ENCODE measurements at places on chromosomes 7 and 10.

DNA sequence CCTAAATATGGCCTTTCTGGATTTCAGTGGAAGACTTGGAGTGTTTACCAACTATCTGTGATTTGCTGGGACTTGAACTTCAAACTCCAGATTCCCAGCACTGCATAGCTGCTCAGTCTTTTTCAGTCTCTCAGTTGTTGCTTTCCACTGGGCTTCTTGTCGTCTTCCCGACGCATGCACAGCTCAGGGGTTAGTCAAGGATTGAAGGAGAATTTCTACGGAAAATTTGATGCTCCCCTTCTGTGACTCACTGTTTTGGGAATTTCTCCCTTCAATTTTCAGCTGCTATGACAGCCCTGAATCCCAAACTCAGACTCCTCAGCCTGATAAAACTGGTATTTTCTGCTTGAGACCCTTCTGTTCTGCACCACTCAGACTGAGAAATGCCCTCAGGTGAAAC is 91.7 kb downstream of the CYP26A1 start:
- no peak for DNase-seq

DNA sequence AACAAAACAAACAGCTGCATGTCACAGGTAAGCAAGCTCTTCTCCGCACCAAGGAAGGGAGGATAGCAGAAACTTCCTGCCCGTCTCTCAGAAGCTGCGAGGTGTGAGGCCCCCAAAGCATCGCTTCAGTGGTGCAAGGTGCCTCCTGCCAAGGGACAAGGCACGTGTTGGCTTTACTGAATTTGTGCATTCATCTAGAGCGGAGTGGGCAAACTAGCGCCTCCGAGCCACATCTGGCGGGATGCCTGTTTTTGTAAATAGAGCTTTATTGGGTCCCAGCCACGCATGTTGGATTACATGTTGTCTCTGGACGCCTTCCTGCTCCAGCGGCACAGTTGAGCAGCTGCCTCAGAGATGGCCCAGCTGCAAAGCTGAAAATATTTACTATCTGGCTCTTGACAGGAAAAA is 27.7 kb downstream of the PHYH start:
- DNase-seq: no peak

- DNase-seq: peak; percentile 81
These were observed 373.5 kb downstream of the RPS24 start for GRCh38 chr10:78407009-78407711.

GRCh38 chr7:74307738-74308505 is 18.7 kb downstream of the CLIP2 start:
- peak; percentile 77 for DNase-seq

- DNase-seq: no peak
These were observed 456.8 kb upstream of the NRP1 start for GRCh38 chr10:33791272-33791660.

DNA sequence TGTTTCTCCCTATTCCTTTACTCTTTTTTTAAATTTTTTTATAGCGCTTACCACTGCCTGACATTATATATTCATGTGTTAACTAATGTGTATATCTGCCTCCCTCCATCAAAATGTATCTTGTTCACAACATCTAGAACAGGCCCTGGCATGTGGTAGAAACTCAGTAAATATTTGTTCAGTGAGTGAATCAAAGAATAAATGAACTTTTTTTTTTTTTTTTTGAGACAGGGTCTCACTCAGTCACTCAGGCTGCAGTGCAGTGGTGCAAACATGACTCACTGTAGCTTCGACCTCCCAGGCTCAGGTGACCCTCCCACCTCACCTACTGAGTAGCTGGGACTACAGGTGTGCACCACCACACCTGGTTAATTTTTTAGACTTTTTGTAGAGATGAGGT is 7.5 kb upstream of the CALD1 start:
- no peak for DNase-seq

- no peak for DNase-seq
These were observed 110.7 kb downstream of the LRMDA start for GRCh38 chr10:75542084-75542483.

DNA sequence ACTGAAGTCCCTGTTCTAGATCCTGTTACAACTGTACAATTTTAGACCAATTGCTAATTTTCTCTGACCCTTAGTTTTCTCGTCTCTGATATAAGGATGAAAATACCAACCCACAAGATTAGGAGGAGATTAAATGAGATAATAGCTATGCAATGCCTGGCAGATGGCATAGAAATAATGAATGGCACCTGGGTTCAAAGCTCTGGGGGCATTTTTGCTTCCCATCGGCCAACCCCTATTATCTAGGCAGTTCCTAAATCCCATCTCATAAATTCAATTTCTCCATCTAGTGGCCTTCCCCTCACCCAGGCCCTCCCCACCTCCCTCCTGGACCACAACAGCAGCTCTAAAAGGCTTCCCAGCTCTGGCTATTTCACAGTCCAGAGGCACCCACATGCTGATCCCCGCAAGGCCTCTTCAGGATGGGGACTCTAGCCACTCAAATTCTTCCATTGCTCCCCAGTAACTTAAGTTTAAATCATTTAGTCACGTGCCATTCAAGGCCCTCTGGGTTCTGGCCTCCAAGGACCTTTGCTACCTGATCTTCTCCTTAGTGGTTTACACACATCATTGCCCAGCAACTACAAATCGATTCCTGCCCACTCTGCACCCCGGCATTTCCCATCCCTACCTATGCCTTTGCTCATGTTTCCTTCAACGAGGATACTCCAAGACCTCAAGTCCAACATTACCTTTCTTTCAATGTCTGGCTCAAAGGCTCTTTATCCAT is 202.4 kb upstream of the KLF14 start:
- DNase-seq: no peak

GRCh38 chr10:929960-930624 is 1.4 kb downstream of the LARP4B start:
- DNase-seq: no peak

DNA sequence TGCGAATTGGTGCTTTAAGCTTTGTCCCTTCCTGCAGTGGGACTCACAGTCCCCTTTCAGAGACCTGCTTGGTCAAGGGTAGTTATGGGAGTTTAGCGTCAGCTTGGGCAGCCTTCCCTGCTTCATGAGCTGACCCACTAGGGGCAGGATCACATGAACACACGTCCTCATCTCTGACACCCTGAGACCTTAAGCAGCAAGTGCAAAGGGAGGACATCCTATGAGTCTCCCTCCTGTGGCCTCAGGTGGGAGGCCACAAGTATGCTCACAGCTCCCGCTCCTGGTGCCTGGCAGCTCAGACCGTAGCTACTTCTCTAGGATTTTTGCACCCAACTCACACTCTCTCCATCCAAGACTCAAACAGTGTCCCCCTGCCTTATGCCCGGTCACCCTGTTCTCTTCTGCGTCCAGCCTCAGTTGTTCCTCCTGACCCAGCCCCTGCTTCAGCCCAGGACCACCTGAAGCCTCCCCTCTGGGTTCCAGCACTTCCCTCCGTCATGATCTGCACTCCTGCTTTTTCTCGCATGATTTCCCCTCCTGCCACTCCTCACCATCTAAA is 136.6 kb upstream of the FAM20C start:
- no peak for DNase-seq

DNA sequence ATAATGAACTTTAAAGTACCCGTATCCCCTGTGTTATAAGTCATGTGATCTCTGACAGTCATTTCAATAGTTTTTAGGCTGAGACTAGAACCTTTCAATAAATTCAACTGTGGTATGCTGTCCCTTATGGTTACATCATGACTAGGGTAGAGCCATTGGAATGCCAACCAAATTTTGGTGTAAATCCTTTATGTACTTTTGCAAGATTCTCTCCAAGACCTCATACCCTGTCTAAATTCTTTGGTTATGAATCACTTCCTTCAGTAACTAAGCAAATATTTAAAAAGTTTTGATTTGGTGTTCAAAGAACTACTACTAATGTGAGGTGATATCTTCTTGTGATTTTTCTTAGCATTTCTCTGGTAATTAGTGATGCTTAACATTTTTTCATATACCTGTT is 20.8 kb upstream of the OR6B1 start:
- DNase-seq: peak; percentile 31

GRCh38 chr10:3987143-3987974 is 202.3 kb upstream of the KLF6 start:
- DNase-seq: peak; percentile 58

- peak; percentile 15 for DNase-seq
These were observed 94.4 kb upstream of the STEAP4 start for GRCh38 chr7:88401009-88401623.

DNA sequence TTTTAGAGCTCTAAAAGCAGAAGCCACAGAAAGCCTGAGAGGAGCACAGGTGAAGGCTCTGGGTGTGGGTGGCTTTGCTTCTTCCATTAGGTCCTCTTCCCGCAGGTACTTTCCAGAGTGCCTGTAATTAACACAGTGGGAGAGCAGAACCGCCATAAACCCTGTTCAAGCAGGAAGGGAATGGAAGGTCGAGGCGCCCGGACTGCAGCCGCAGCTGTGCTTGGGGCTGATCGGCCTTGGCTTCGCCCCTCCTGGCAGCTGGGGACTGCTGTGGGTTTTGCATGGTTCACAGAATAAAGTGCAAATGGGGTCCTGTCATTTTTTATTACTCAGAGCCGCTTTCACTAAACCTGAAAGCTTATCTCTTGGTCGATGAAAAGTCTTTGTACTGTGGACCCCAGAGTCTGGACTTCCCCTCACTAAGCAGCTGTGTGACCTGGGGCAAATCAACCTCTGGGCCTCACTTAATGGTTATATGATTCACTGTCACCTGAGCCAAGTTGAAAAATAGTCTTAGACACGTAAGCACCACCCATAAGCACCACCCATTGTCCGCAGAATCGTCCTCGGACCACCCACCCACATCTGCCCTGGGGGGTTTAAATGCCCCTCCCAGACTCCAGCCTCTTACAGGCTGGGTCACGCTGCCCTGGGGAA is 100.9 kb downstream of the XRCC2 start:
- DNase-seq: no peak

All from lung microvascular endothelial cell (primary cell).